Lung microvascular endothelial cell (primary cell): ENCODE measurements at places on chromosomes 12 and 14. TPM values are rescaled to one million over a fixed set of nuclear protein-coding genes. Genes with fewer than 3 reads are reported as not detected.

The LTBR gene
- 29.9 and 49.2 TPM in 2 replicates for total RNA-seq

The TMX1 gene
- 34.0 and 40.5 TPM in 2 replicates for total RNA-seq

The HSP90B1 gene
- 525 and 1,246 TPM in 2 replicates for total RNA-seq

The TAS2R10 gene
- under 0.01 and 0.22 TPM in 2 replicates for total RNA-seq

The PAX9 gene
- not detected in 2 replicates for total RNA-seq

The ZFYVE1 gene
- 12.4 and 16.9 TPM in 2 replicates for total RNA-seq

The MEG3 gene
- 0.99 and 4.8 TPM in 2 replicates for total RNA-seq
